ENCODE measurements at places on chromosomes 7 and 10.

DNA sequence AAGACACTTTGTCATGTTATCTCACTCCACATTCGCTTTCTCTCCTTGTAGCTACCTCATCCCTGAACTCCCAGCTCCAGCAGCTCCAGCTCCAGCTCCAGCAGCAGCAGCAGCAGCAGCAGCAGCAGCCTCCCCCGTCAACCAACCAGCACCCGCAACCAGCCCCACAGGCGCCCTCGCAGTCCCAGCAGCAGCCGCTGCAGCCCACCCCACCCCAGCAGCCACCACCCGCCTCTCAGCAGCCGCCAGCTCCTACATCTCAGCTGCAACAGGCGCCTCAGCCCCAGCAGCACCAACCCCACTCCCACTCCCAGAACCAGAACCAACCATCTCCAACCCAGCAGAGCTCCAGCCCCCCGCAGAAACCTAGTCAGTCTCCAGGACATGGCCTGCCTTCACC is 226.6 kb upstream of the YAE1 start:
- no peak for DNase-seq

GRCh38 chr10:31121757-31122577 is 90.3 kb upstream of the ZNF438 start:
- DNase-seq = no peak

DNA sequence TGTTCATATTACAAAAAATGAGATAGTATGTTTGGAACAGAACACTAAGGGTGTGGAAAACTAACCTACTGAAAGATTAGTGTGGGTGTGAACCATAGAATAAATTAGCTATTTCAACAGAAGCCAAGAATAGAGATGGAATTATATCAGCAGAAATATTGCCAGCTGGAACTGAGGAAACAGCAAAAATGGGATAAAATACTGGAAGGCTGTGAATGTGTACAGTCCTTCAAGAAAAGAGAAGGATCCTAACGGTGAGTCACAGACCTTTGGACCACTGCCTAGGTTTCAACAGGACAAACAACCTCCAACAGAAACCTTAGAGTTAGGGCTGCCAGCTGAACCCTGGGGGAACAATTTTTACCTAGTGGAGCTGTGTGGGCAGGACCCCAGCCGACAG is 395.0 kb downstream of the ZWINT start:
- no peak for DNase-seq

GRCh38 chr10:53836638-53837037 is 964.4 kb downstream of the PCDH15 start:
- no peak for DNase-seq

DNA sequence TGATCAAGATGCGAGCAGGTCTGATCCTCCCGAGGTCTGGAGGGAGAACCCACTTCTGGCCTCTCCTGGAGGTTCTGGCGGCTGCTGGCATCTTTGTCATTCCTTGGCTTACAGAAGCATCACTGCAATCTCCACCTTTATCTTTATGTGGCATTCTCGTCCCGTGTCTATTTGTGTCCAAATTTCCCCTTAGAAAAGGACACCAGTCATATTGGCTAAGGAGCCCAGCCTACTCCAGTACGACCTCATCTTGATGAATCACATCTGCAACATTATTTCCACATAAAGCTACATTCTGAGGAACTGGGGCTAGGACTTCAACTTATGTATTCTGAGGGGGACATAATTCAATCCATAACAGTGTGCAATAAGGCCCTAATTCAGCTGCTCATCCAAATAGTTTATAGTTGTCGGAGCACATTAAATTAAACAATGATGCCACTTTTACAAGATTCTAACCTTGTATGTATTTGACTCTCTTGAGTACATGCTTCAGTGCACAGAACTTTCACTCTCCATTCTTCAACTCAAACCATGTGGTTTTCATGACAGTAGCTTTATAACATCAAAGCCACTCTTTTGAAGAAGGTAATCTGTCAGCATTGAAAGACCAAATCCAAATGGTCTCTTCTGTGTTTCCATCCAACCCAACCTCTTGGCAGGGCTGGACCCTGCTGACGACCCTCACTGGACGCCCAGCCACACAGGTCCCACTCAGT is 86.2 kb upstream of the DDC start:
- no peak for DNase-seq

DNA sequence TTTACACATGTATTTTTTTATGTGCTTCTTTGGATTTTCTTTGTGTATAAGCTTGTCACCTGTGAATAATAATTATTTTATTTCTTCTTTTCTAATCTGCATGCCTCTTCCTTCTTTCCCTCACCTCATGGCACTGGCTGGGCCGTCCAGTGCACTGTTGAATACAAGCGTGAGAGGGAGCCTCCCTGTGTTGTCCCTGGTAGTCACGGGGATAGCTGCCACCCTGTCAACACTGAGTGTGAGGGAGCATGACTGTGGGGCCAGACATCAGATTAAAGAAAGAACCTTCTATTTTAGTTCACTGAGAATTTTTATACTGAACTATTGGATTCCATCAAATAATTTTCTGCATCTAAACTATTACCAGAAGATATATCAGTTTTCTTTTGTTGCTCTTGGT is 187.9 kb downstream of the CDC14C start:
- no peak for DNase-seq

- no peak for DNase-seq
These were observed 193.0 kb upstream of the SHH start for GRCh38 chr7:156005202-156005691.

- DNase-seq = no peak
These were observed 1565.3 kb upstream of the LRRTM3 start for GRCh38 chr10:65360497-65360896.

- DNase-seq = no peak
These were observed 7.4 kb downstream of the HNRNPF start for GRCh38 chr10:43401627-43402026.

DNA sequence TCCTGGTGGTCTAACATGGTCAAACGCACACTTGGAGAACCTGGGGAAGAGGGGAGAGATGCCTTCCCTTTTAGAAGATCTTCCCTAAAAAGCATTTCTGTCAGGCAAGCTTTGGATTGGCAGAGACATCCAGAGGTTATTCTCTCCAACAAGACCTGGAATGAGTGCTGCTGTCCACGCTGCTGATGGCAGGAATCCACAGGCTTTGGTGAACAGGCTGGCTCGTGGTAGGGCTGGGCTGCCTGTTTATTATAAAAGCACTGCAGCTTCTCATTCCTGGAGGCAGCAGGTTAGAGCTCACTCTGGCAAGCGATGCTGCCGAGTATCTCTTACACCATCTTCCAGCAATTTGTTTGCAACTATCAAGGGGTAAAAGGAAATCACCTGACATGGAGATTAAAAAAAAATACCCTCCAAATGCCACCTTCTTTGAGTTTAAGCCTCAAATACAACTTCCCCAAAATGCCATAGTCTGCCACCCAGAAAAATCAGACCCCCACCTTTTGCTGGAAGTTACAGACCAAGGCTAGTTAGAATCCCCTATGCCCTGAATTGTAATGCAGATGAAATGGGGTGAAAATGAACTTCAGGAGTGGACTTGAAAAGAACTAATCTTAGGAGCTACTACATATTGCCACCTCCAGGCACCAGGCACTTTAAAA is 152.1 kb upstream of the KMT2E start:
- DNase-seq = no peak

DNA sequence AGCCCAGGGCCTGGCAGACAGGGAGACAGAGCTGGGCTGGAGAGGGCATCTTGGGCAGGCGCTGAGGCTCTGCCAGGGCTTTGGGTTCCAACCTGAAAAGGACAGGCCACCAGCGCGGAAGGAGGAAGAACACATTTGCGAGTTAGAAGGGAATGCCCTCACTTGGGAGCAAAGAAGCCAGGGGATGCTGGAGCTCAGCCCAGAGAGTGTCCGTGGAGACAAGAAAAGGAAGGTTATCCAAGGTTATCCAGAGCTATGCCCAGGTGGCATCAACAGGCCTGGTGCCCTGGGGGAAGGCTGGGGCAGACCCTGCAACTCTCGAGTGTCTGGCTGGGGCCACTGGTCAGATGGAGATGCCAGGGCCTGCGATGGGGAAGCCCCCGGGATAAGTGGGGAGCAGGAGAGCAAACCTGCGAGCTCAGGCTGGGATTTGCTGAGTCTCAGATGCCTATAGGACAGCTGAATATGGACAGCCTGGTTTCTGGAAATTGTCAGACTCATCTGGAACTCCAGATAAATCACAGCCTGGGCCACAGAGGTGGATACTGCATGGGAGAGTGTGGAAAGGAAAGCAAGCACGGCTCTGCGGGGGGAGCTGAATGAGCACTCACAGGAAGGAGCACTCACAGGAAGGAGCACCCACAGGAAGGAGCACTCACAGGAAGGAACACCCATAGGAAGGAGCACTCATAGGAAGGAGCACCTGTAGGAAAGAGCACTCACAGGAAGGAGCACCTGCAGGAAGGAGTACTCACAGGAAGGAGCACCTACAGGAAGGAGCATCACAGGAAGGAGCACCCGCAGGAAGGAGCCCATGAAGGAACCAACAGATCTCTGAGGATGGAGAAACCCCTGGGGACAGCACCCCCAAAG is 152.1 kb downstream of the ADAM12 start:
- DNase-seq = no peak

DNA sequence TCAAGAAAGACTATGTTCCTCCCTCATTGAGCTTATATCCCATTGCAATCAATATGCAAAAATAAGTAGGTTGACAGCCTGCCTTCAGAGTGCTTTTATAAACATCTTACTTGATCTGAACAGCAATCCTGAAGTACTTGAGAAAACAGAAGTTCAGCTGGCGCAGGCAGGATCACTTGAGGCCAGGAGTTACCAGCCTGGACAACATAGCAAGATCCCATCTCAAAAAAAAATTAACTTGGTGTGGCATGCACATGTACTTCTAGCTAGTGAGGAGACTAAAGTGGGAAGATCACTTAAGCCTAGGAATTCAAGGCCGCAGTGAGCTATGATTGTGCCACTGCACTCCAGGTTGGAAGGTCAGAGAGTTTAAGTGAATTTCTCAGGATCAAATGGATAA is 30.1 kb downstream of the LUC7L2 start:
- no peak for DNase-seq

DNA sequence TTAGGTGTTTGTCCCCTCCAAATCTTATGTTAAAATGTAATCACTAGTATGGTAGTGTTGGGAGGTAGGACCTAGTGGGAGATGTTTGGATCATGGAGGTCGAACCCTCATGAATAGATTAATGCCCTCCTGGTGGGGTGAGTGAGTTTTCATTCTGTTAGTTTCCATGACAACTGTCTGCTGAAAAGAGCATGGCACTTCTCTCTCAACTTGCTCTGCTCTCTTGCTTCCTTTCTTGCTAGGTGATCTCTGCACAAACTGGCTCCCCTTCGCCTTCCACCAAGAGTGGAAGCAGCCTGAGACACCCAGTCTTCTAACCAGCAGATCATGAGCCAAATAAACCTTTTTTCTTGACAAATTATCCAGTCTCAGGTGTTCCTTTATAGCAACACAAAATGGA is 853.9 kb downstream of the SORCS1 start:
- no peak for DNase-seq

GRCh38 chr7:151246851-151247580 is 1.5 kb downstream of the SMARCD3 start:
- no peak for DNase-seq

- DNase-seq = no peak
These were observed 3.2 kb upstream of the DUSP5 start for GRCh38 chr10:110494532-110494931.

DNA sequence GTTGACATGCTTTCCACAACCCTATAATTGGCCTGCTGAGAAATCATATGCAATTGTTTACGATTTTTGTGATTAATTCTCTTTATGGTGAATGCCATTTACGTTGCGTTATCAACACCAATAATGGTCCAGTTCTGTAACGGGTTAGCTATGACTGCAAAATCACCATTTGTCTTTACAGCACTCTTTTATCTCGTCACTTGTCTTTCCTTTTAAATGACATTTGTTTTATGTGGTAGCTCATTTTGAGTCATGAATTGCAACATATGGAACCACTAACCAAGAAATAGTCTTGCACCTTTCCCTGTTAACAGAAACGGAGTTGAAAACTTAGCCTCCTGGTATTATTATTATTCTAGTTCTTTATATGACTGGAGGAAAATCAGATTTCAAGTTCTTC is 3.1 kb upstream of the KIAA1217 start:
- DNase-seq = no peak

- DNase-seq = no peak
These were observed 49.6 kb upstream of the SLIT1 start for GRCh38 chr10:97235353-97235752.

- no peak for DNase-seq
These were observed 6.0 kb downstream of the RBM48 start for GRCh38 chr7:92534572-92534971.

DNA sequence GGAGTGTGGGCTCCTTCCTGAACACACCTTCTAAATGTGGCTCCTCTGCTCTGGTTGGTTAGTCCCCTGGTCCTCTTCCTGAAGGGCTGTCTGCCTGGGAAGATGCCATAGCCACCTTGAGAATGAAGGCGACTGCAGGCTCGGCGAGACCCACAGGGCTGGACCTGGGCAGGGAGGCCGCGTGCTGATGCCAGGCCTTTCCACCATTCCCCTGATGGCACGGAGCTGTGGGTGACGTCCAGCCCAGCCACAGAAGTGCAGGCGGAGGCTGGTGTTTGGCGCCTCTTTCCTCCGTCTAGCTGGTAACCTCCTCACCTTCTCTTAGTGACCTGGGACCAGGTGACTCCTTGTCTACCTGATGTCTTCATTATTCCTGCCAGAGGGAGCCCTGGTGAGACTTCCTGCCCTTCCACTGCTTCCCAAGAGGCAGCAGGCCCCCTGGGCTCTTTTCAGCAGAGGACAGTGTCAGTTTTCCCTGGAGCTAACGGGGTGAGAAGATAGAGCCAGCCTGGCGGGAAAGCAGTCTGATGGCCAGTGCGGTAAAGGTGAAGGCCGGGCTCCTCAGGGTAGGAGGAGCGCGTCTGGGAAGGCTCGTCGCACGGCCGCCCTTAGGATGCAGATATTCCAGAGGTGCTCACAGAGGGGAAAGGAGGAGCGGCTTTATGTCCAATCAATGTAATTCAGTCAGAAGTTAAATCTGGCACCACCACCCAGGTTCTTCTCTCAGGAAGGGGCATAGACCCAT is 34.9 kb downstream of the GBX1 start:
- DNase-seq = no peak

DNA sequence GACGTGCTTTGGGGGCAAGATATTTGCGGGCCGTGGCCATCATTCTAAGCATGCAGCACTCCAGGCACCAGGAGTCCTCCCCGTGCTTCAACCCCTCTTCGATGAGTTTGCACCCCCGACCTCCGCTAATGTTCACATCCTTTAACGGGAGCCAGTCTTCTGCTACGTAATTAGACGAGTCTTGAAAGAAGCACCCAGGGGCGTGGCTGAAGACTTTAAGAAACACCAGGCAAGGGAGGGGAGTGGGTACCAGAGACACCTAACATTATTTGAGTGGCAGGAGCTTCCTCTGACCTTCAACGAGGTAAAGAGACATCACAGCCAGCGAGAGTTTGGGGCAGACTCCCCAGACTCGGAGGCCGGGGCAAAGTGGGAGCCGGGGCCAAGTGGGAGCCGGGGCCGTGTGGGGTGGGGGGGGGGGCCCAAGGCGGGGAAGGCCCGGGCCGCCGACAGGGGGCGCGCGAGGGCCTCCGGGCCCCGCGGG is 31.1 kb upstream of the TOMM7 start:
- DNase-seq = no peak

DNA sequence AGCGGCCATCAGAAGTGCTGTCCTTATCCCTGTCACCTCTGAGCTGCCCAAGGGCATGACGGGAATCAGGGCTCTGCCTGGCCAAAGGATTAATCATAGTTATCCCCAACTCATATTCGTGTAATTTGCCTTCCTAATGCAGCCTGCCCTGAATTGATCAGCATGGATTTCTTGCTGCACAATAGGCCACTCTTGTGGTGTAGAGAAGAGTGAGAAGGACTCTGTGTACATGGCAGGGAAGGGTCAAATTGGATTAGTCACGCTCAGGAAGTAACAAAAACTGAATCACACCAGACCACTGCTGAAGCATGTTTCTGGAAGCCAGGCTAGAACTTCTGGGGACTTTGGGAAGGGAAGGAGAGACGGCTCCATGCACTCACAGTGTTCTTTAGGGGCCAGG is 227.0 kb downstream of the BUB3 start:
- no peak for DNase-seq
